NCI-H187 treated with DMSO at 0.1 percent for 48 hours (cell line): ENCODE measurements at places on chromosomes 6 and 20.

GRCh38 chr20:49768204-49769047 lies 44.2 kb upstream of the SLC9A8 start:
- no peak for DNase-seq

GRCh38 chr6:24798740-24799540 lies at the start of gene ARMH2:
Gene ARMH2, minus strand, starts transcription at chr6:24798917. Its CDS starts 60 bp downstream, at chr6:24798857.
- no peak for DNase-seq

GRCh38 chr6:113860181-113860955 lies 3.2 kb downstream of the MARCKS start:
- no peak for DNase-seq

DNA sequence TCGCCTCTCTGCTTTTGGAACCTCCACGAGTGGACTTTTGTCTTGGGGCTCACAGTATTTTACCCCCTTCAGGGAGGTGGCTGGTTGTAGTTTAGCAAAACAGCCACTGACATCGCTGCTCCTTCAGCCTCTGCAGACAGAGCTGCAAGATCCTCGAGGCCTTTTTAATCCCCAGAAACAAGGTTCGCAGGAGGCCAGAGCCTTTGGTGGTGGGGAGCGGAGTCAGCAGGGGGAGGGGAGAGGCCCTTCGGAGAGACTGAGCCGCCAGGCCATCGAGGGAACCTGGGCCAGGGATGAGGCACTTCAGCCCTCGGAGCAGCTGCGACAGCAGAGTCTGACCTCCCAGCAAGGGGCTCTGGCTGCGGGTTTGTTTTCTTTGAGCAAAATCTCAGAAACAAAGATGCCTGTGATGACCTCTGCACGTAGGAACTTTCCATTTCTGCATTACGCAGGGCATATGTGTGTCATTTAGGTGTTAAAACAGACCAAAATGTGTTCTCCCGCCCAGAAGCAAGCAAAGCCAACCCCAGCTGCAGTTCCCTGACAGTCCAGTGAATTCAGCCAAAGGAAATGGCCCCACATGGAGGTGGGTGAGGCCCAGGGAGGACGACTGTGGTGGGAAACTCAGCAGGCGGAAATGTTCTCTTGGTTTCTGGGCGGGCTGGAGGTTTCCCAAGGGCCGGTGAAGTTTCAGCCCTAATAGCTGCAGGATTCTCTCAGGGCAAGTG lies 171.2 kb upstream of the SULF2 start:
- no peak for DNase-seq

DNA sequence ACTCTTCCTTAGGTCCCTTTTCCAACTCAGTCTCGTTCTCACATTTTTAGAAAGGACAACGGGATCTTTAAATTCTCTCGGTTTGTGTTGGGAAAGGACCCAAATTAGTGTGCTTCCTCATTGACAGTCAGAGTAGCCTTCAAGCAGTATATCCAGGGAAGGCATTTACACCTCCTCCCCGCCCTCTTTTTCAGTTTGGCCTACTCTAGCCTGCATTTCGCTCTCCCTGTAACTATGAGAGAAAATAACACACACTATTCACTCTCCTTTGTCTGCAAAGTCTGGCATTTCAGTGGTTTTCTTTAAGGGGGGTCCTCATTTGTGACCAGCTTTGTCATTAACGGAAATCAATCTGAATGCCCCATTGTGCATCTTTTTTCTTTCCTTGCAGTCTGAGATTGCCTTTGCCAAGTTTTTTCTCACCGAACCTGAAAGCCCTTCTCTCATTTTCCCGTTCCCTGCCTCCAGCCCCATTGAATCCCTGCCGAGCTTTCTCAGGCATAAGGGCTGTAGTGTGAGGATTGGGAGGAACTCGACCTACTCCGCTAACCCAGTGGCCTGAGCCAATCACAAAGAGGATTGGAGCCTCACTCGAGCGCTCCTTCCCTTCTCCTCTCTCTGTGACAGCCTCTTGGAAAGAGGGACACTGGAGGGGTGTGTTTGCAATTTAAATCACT lies 393 bp upstream of the FABP7 start:
- DNase-seq, result peak; percentile 90

DNA sequence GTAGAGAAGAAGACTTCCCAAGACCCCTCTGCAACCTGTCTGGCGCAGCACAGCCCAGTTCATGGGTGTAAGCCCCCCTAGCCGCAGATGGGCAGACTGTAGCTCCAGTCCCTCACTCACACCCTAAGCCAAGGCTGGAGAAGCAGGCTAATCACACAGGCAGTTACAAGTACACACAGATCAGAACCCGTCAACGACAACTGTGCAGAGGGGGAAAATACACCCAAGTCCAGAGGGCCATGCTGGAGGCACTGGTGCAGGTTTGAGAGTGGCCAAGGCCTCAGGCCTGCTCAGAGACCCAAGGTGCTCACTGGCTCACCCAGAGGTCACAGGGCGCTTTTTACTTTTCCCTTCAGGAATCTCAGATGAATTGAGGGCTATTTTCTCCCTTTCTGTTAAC lies 106.1 kb downstream of the NOL4L start:
- no peak for DNase-seq

GRCh38 chr6:34079899-34080298 lies 66.0 kb downstream of the GRM4 start:
- no peak for DNase-seq

DNA sequence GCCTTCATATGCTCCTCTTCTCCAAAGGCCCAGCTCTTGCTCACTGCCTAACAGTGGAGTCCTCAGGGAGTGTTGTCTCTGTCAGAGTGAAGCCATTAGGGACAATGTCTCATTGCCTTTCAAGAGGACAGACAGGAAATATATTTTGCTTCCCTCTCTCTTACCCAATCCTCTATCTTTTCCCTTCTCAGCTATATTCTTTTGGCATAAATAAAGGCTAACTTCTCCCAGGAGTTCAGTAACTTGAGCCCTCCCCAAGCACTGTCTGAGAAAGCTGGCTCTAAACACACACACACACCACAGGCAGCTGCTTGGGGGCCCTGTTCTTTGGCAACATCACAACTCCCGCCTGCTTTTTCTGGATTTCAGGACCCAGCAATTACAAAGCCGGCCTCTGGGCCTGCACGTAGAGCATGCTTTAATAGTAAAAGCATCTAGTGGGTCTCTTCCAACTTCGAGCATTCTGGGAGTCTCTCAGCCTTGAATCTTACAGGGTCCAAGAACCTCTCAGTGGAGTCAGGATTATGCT lies 34.7 kb upstream of the LAMA4 start:
- DNase-seq, result no peak

DNA sequence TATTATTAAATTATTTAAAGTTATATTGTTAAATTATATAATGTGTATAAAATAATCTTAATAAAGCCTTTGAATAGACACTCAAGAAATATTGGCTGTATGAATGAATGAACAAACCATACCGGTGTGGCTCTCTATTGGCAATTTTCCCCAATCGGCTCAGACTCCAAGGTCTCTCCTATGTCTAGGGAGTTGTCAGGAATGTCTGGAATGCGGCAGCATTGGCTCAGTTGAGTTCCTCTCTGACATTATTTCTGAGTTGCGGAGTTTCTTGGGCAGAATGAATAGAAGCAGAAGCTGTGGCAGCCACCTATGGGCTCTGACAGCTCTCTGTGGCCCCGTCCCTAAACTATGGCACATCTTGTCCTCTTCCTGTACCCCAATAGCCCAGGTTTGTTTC lies 111.0 kb downstream of the SOBP start:
- DNase-seq, result no peak
